Pancreas (tissue), 10 donors: ENCODE measurements at places on chromosomes 4 and X. TPM values are rescaled to one million over a fixed set of nuclear protein-coding genes. Genes with fewer than 3 reads are reported as not detected.

Gene PSAPL1
- total RNA-seq = not detected

Gene TBC1D9
- total RNA-seq = 17.9 TPM

Gene BST1
- 0.28 TPM for total RNA-seq

Gene TSC22D3
- total RNA-seq = 19.5 TPM

Gene FRMPD4
- total RNA-seq = 0.04 TPM

Gene UGT2B15
- 6.0 TPM for total RNA-seq

Gene NAT8L
- 6.1 TPM for total RNA-seq

Gene VCX2
- not detected for total RNA-seq

Gene DMP1
- total RNA-seq = not detected

Gene POU3F4
- total RNA-seq = not detected

Gene EGF
- 49.4 TPM for total RNA-seq

Gene HTR2C
- total RNA-seq = not detected

Gene DMRTC1B
- 2.6 TPM for total RNA-seq

Gene ZAR1
- not detected for total RNA-seq

Gene SSX1
- total RNA-seq = 0.19 TPM

Gene NXF2B
- not detected for total RNA-seq

DNA sequence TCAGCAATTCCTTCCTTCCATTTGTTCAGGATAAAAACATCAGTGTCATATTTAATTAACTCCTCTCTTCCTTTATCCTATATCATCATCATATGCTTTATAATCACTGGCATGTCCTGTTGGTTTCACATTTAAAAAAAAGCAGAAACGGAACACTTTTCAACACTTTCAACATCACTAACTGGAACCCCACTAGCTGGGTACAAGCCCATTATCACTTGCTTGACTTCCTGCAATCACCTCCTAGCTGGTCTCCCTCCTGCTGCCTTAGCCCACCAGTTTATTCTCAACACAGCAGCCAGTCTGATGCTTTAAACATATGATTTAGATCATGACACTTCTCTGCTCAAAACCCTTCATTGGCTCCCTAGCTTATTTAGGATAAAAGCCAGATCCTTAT is 116.4 kb upstream of the LSM6 start:
- DNase-seq = no peak

DNA sequence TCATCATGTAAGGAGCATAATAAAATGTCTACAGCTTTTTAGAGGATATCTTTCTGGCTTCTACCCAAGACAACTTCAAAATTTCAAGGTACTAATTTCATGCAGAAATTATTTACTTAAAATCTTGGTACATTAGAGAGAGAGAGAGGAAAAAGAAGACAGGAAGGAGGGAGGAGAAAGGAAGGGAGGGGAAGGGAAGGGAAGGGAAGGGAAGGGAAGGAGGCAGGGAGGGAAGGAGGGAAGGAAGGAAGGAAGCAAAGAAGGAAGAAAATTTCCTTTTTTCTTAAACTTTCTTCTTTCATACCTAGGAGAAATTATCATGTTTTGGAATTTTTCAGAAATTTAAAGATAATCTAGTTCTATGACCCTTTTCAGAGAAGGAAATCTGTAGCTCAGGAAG is 61.8 kb downstream of the HS3ST1 start:
- DNase-seq = no peak

- no peak for DNase-seq
These were observed 105.1 kb upstream of the MXRA5 start for GRCh38 chrX:3451571-3451970.

GRCh38 chr4:105805501-105806120 is 89.7 kb upstream of the NPNT start:
- no peak for DNase-seq

GRCh38 chr4:157363360-157363759 is 142.8 kb downstream of the GRIA2 start:
- no peak for DNase-seq

GRCh38 chr4:11548597-11549082 is 119.9 kb upstream of the HS3ST1 start:
- DNase-seq = no peak

DNA sequence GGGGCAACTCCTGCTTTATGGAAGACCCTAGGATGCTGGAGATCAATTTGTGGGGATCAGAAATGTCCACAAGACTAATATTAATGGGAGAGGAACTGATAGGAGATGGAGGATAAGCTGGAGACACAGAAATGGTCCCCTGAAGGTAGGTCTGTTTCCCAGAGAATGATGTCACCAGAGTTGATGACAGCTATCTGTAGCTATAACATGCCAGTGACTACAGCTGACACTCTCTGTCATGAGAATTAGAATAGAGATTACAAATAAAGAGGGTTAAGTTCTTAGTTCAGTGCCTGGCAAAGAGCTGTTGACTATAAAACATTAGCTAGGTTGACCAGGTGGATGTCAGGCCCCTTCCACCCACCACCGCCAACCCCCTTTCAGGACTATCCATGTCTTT is 9.3 kb downstream of the BST1 start:
- DNase-seq = no peak

DNA sequence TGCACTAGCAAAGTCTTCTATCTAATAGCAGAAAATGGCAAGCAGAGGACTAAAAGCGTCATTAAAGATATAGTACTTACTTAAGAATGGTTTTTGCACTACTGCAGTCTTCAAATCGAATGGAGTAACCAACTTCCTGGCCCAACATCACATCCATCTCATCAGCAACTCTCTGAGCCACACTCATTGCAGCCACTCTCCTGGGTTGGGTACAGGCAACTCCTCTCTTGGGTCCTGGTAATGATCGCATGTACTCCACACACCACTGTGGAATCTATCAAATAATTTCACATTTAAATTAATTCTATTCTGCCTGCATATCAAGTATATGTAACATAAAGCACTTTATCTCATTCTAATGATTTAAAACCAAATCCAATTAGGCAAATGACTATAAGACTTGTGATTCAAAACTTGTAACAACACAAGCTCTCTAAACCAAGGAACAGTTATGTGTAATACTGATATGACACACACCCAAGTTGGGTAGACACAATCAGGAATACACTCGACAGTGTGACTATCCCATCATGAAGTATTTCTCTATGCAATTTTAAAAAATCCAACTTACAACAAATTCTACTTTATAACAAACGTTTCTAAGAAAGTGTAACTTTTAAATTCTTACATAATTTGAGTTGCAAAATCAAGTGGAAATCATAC is 13.6 kb downstream of the DHX15 start:
- no peak for DNase-seq

GRCh38 chrX:10103023-10103422 is 53.8 kb upstream of the CLCN4 start:
- no peak for DNase-seq

- no peak for DNase-seq
These were observed 35.2 kb downstream of the ARSF start for GRCh38 chrX:3076416-3076991.

GRCh38 chrX:122134291-122134690 is 1049.8 kb upstream of the GRIA3 start:
- DNase-seq = no peak

GRCh38 chr4:160423879-160424451 is 1321.1 kb downstream of the RAPGEF2 start:
- no peak for DNase-seq
